Tibial artery (tissue), 4 donors: ENCODE measurements at places on chromosomes 4 and X.

GRCh38 chr4:13171292-13172057, 312.7 kb downstream of the RAB28 start:
- H3K4me3 ChIP-seq = no peak overlapping the region
- H3K27me3 ChIP-seq = no peaks in the 10 kb centered on the region
- no peaks in the 10 kb centered on the region for H3K36me3 ChIP-seq
- no peak overlapping the region for H3K27ac ChIP-seq
- DNase-seq = no peak
- peaks cover 5% of the 10 kb centered on the region for H3K4me1 ChIP-seq

DNA sequence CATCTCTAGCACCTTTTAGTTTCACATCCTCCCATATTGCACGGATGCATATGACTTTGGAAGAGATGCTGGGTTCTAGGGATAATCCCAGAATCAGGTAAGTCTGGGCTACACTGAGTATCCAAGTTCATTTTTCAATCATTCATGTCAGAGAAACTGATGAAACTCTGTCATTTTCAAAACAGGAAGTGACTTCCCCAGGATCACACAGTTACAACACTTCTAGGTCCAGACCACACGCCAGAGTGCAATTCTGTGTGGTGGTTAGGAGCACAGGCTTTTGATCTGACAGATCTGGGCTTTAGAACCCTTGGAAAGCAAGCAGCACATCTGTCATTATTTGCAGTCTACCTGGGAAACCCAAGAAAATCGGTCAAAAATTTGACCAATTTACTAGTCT, 52.1 kb upstream of the CDKN2AIP start:
- no peaks in the 10 kb centered on the region for H3K27me3 ChIP-seq
- no peaks in the 10 kb centered on the region for H3K36me3 ChIP-seq
- no peaks in the 10 kb centered on the region for H3K4me1 ChIP-seq
- DNase-seq = peak; percentile 33
- H3K4me3 ChIP-seq = no peak overlapping the region

- DNase-seq = no peak
- no peaks in the 10 kb centered on the region for H3K4me1 ChIP-seq
- no peak overlapping the region for H3K27ac ChIP-seq
- no peaks in the 10 kb centered on the region for H3K27me3 ChIP-seq
Observed at GRCh38 chr4:75371915-75372314, 142.3 kb downstream of the RCHY1 start.

- no peak overlapping the region for H3K4me3 ChIP-seq
- no peak overlapping the region for H3K27ac ChIP-seq
- no peak for DNase-seq
- H3K36me3 ChIP-seq = no peaks in the 10 kb centered on the region
Observed at GRCh38 chrX:40015693-40016092, 82.1 kb downstream of the BCOR start.

GRCh38 chrX:20227116-20227515, 39.6 kb downstream of the RPS6KA3 start:
- DNase-seq = no peak
- H3K4me3 ChIP-seq = no peak overlapping the region
- H3K27ac ChIP-seq = no peak overlapping the region
- H3K36me3 ChIP-seq = no peaks in the 10 kb centered on the region

DNA sequence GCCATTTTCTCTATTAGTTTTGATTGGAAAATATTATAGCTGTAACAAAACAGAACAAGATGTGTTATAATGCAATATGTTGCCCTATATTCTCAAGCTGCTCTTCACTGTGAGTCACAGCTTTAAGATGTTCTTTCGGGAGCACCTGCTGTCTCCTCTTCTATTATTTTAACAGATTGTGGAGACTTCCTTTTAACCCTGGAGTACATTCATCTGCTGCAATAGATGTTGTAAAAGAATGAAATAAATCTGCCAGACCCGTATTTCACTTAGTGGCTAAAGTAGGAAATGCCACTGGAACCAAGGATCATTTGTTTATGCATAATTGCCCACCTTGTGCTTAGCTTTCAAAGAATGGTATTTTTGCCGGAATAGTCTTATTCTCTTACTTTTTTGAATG, 11.1 kb downstream of the LSM6 start:
- H3K27ac ChIP-seq = no peak overlapping the region
- no peak overlapping the region for H3K4me3 ChIP-seq
- peaks cover 54% of the 10 kb centered on the region for H3K36me3 ChIP-seq
- H3K4me1 ChIP-seq = no peaks in the 10 kb centered on the region
- no peaks in the 10 kb centered on the region for H3K27me3 ChIP-seq

- no peaks in the 10 kb centered on the region for H3K4me1 ChIP-seq
- no peak overlapping the region for H3K27ac ChIP-seq
- H3K36me3 ChIP-seq = no peaks in the 10 kb centered on the region
Observed at GRCh38 chrX:43975796-43976195, 2.6 kb upstream of the NDP start.

GRCh38 chr4:128284317-128284716, 3.3 kb downstream of the PGRMC2 start:
- no peaks in the 10 kb centered on the region for H3K4me1 ChIP-seq
- H3K4me3 ChIP-seq = no peak overlapping the region
- H3K27me3 ChIP-seq = no peaks in the 10 kb centered on the region
- H3K27ac ChIP-seq = no peak overlapping the region

DNA sequence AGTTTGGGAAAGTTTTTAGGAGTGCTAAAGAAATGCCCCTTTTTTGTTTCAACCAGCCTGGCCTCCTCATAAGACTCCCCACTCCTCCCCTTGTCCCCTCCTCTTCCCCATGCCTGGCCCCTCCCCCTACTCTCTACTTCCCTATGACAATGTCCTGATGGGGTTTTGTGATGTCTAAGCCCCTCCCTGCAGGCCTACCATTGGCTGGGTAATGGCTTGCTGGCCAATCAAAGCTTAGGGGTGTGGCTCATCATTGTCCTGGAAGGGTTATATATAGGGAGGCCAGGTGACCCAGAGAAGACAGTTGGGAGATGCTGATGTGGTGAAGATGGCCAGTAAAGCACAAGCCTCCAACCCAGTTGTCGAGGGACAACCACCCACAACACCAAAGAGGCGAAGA, 48.2 kb upstream of the PASD1 start:
- no peaks in the 10 kb centered on the region for H3K4me1 ChIP-seq
- no peak for DNase-seq
- no peaks in the 10 kb centered on the region for H3K27me3 ChIP-seq
- H3K27ac ChIP-seq = no peak overlapping the region
- H3K36me3 ChIP-seq = no peaks in the 10 kb centered on the region

DNA sequence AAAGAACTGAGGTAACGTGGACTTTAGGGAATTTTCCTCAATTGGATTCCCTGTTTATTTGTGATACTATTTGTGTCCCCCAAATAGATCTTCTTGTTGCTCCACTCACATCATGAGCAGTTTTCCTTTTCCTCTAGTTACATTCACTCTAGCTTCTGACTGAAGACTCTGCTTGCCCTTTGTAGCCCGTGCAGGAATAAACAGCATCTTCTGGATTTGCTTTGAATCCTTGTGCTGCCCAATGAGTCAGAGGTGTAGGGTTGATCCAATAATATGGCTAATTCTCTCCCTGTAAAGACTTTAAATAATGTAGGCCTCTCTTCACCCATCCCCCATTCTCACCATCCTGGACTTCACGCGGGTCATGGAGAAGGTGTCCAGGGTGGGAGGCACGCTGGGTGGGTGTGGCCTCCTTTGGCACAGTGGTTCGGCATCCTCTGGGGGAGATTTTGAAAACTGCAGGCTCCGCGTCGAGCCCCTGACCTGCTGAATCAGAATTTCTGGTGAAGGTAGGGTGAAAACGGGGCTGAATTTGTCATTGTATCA, 9.0 kb downstream of the HAND2 start:
- no peak for DNase-seq
- H3K27ac ChIP-seq = peak overlapping the region; percentile 99
- H3K4me1 ChIP-seq = peaks cover 23% of the 10 kb centered on the region

DNA sequence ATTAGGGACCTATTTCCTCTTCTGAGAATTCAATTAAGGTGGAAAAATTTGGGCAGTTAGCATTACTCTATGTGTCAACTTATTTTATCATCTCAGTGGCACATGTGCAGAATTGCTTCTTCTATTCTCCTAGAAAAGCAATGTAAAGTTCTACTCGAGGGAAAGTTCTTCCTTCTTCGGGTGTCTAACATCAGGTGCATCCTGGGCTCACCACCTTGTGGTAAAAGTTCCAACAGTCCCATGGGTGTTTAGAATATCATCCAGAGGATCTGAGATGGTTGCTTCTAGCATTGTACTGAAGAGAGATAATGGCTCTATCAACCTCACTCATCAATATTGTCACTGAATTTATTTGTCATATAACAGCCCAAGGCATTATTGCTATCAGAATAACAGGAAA, 969.7 kb downstream of the PDHA2 start:
- H3K4me3 ChIP-seq = no peak overlapping the region
- H3K36me3 ChIP-seq = no peaks in the 10 kb centered on the region
- H3K27ac ChIP-seq = no peak overlapping the region
- no peaks in the 10 kb centered on the region for H3K27me3 ChIP-seq

DNA sequence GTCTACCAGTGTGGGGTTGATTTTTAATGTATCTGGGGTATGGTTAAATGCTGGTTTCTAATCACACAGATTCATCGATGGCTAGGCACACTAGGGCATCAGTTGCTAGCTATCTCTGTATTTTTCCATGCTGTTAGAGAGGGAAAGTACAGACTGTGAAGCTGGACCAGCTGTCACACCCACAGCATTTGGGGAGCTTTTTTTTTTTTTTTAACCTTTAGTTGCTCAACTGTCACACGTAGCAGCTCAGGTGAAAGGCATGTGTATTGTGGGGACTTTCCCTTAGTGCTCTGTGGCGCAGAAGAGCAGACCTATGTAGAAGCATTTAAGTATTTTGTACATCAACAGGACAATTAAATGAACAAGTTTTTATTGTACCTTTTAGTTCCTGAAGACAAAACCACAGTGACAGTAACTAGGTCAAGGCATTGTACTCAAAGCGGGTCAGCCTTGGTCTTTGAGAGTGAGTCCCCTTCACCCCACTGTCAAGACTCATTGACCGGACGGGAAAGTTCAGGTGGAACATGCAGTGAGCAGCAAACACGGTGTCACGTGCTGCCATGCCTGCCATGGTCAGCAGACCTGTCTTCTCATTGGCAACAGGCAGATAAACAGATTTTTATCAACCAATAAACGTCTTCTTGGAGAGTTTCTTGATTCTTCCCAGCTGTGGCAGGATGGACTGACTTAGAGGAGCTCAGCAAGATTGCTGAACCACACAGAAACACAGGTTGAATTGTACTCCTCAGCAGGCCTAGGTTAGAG, 65.3 kb downstream of the CASP3 start:
- no peaks in the 10 kb centered on the region for H3K27me3 ChIP-seq
- no peaks in the 10 kb centered on the region for H3K36me3 ChIP-seq
- no peaks in the 10 kb centered on the region for H3K4me1 ChIP-seq
- no peak overlapping the region for H3K4me3 ChIP-seq

GRCh38 chrX:12554206-12554605, 237.0 kb upstream of the PRPS2 start:
- H3K27me3 ChIP-seq = no peaks in the 10 kb centered on the region
- no peak overlapping the region for H3K4me3 ChIP-seq

- no peak for DNase-seq
- H3K27me3 ChIP-seq = no peaks in the 10 kb centered on the region
- H3K4me3 ChIP-seq = peak overlapping the region; percentile 77
- no peaks in the 10 kb centered on the region for H3K4me1 ChIP-seq
Observed at GRCh38 chr4:39044956-39045826, 13.0 kb upstream of the TMEM156 start.

- no peak for DNase-seq
- peaks cover 36% of the 10 kb centered on the region for H3K4me1 ChIP-seq
- H3K4me3 ChIP-seq = no peak overlapping the region
Observed at GRCh38 chr4:140133576-140133975, 20.4 kb downstream of the MAML3 start.

DNA sequence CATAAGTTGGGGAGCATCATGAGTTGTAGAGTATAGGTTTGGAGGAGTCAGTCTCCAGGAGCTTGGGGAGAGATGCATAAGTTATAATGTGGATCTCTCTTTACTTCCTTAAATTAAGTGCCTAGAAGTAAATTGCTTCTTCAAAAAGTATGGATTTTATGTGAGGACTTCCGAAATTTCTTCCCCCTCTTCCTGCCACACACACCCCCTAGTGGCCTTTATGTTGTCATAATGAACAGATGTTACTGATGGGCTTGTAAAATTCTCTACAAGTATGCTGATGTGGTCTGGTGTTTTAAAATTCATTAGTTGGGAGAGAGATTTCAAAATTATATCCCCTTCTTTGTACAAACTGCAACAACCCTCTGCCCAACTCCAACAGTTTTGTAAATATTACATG, 2.3 kb upstream of the METTL14 start:
- H3K36me3 ChIP-seq = peaks cover 2% of the 10 kb centered on the region
- H3K4me3 ChIP-seq = no peak overlapping the region
- peaks cover 9% of the 10 kb centered on the region for H3K4me1 ChIP-seq

GRCh38 chrX:77431227-77431626, 16.0 kb upstream of the FGF16 start:
- no peak overlapping the region for H3K4me3 ChIP-seq
- H3K27ac ChIP-seq = no peak overlapping the region
- DNase-seq = peak; percentile 71
- H3K36me3 ChIP-seq = no peaks in the 10 kb centered on the region
- no peaks in the 10 kb centered on the region for H3K27me3 ChIP-seq

GRCh38 chr4:145907812-145908211, 30.8 kb downstream of the ZNF827 start:
- H3K36me3 ChIP-seq = no peaks in the 10 kb centered on the region
- no peaks in the 10 kb centered on the region for H3K4me1 ChIP-seq
- H3K27ac ChIP-seq = no peak overlapping the region
- no peak for DNase-seq

DNA sequence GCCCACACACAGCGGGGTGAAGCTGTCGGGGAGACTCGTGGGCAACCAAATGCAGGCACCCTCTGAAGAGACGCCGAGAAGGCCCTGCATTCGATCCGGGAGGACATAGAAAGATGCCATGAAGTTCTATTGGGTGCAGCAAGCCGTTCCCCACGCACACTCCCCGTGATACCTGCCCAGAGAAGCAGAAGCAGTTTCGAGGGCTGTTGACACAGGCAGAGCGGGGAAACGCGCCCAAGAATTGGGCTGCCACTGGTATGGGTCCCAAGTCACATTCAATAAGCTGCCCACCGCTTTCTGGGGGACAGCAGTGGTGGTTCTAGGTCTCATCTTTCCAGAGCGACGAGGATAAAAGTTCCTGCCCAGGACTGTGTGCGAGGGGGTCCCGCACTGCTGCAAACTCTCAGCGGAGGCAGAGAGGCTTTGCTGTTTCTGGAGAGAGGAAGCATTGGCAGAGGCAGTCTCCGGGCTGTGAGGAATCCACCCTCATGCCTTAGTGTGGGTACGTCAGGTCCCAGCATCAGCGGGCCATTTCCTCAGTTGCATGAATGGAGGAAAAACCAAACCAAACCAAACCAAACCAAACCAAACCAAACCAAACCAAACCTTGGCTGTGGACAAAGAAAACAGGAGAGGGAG, 10.1 kb downstream of the PITX2 start:
- H3K27ac ChIP-seq = no peak overlapping the region
- H3K27me3 ChIP-seq = peaks cover 86% of the 10 kb centered on the region
- no peak overlapping the region for H3K4me3 ChIP-seq
- H3K4me1 ChIP-seq = peaks cover 22% of the 10 kb centered on the region
- no peak for DNase-seq

DNA sequence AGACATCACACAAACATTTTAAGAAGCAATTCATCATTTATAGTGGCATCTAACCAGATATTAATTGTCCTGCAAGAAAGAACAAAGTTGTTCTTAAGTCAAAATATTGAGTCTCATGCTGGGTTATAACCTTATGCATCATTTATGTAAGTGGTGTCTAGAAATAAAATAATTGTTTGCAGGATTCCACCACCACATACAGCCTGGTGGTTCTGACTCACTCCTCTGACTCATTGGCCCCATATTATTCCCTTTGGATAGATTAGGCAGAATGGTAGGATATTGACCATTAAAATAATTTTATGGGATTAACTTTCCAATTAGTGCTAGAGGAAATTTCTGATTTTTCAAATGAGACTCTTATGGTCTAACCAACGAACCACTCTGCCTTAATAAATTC, 384.5 kb downstream of the GRXCR1 start:
- no peak for DNase-seq
- no peaks in the 10 kb centered on the region for H3K27me3 ChIP-seq
- H3K36me3 ChIP-seq = no peaks in the 10 kb centered on the region
- H3K4me3 ChIP-seq = no peak overlapping the region
